Kidney (tissue), 22 donors: ENCODE measurements at places on chromosomes 1 and 21. TPM values are rescaled to one million over a fixed set of nuclear protein-coding genes. Genes with fewer than 3 reads are reported as not detected.

DNA sequence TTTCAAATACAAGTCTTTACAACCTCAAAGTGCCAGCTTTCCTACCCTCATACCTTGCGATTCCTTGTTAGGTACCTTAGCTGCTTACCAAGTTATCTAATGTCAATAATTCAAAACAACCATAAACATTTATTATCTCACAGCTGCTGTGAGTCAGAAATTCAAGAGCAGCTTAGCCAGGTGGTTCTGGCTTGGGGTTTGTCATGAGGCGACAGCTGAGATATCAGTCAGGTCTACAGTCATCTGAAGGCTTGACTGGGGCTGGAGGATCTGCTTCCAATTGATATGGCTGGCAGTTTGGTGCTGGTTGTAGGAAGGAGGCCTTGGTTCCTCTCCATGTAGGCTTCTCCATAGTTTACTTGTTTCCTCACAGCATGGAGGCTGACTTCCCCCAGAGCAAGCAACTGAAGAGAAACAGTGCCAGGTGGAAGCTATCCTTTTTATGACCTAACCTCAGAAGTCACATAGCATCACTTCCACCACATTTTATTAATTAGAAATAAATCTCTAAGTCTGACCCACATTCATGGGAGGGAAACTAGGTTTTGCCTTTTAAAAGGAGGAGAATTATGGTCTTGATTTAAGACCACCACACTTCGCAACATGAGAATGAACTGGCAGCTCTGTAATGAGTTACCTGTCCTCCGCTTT lies 103.3 kb upstream of the FGGY start:
- H3K36me3 ChIP-seq, result no peaks in the 10 kb centered on the region
- no peak overlapping the region for H3K27ac ChIP-seq
- peak; percentile 80 for DNase-seq
- no peak overlapping the region for H3K4me3 ChIP-seq
- H3K27me3 ChIP-seq, result no peaks in the 10 kb centered on the region
- H3K4me1 ChIP-seq, result no peaks in the 10 kb centered on the region

Gene CFAP45
- 14.2 TPM for polyA plus RNA-seq

GRCh38 chr1:26336477-26337205 lies 17.3 kb downstream of the CRYBG2 start:
- H3K27ac ChIP-seq, result no peak overlapping the region
- H3K4me3 ChIP-seq, result peak overlapping the region; percentile 68
- H3K36me3 ChIP-seq, result no peaks in the 10 kb centered on the region
- H3K4me1 ChIP-seq, result no peaks in the 10 kb centered on the region
- H3K27me3 ChIP-seq, result peaks cover 4% of the 10 kb centered on the region
- peak; percentile 95 for DNase-seq

- no peak overlapping the region for H3K4me3 ChIP-seq
- H3K4me1 ChIP-seq, result no peaks in the 10 kb centered on the region
- no peaks in the 10 kb centered on the region for H3K36me3 ChIP-seq
- H3K27me3 ChIP-seq, result no peaks in the 10 kb centered on the region
- no peak for DNase-seq
- no peak overlapping the region for H3K27ac ChIP-seq
These were observed 154.3 kb upstream of the RNPC3 start for GRCh38 chr1:103371234-103371633.

- H3K27ac ChIP-seq, result no peak overlapping the region
- peaks cover 3% of the 10 kb centered on the region for H3K4me1 ChIP-seq
- no peaks in the 10 kb centered on the region for H3K36me3 ChIP-seq
- H3K27me3 ChIP-seq, result no peaks in the 10 kb centered on the region
- no peak for DNase-seq
- H3K4me3 ChIP-seq, result no peak overlapping the region
These were observed 10.9 kb downstream of the IER5 start for GRCh38 chr1:181099152-181100014.

GRCh38 chr1:197463142-197463541 lies 195.1 kb downstream of the CRB1 start:
- H3K27ac ChIP-seq, result no peak overlapping the region
- no peaks in the 10 kb centered on the region for H3K4me1 ChIP-seq
- no peak overlapping the region for H3K4me3 ChIP-seq
- no peaks in the 10 kb centered on the region for H3K36me3 ChIP-seq
- H3K27me3 ChIP-seq, result no peaks in the 10 kb centered on the region
- no peak for DNase-seq

GRCh38 chr1:186880982-186881381 lies 52.2 kb downstream of the PLA2G4A start:
- H3K4me1 ChIP-seq, result no peaks in the 10 kb centered on the region
- no peak overlapping the region for H3K4me3 ChIP-seq
- no peaks in the 10 kb centered on the region for H3K27me3 ChIP-seq
- H3K27ac ChIP-seq, result no peak overlapping the region
- H3K36me3 ChIP-seq, result no peaks in the 10 kb centered on the region

DNA sequence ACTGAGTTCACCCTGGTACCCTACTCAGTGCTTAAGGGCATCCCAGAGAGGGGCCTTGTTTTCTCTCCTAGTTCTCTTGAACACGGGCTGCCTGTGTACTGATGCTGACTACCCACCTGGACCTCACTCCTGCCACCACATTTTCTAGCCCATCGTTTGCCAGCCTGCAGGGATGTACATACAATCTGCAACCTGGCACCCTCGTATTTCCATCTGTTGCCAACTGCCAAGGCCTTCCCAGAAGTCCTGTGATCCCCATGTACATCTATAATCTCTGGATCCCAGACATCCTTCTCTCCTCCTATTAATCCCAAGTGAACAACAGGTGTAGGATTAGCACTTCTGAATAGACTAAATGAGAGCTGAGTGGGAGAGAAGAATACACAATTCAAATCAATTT lies 212.0 kb downstream of the SLC45A1 start:
- no peaks in the 10 kb centered on the region for H3K27me3 ChIP-seq
- no peaks in the 10 kb centered on the region for H3K36me3 ChIP-seq
- H3K4me3 ChIP-seq, result no peak overlapping the region
- no peaks in the 10 kb centered on the region for H3K4me1 ChIP-seq
- H3K27ac ChIP-seq, result no peak overlapping the region

Gene NRAS
- 13.3 TPM for polyA plus RNA-seq

Gene PPIAL4G
- polyA plus RNA-seq, result not detected

- no peaks in the 10 kb centered on the region for H3K4me1 ChIP-seq
- H3K36me3 ChIP-seq, result peaks cover 3% of the 10 kb centered on the region
- no peak overlapping the region for H3K27ac ChIP-seq
- H3K27me3 ChIP-seq, result no peaks in the 10 kb centered on the region
- DNase-seq, result no peak
These were observed 5.6 kb upstream of the ZNF496 start for GRCh38 chr1:247337250-247337746.

Gene VWA5B1
- 0.69 TPM for polyA plus RNA-seq

- no peaks in the 10 kb centered on the region for H3K27me3 ChIP-seq
- H3K4me3 ChIP-seq, result no peak overlapping the region
- H3K36me3 ChIP-seq, result no peaks in the 10 kb centered on the region
- DNase-seq, result no peak
- no peaks in the 10 kb centered on the region for H3K4me1 ChIP-seq
These were observed 72.4 kb downstream of the GLIS1 start for GRCh38 chr1:53666566-53666965.

DNA sequence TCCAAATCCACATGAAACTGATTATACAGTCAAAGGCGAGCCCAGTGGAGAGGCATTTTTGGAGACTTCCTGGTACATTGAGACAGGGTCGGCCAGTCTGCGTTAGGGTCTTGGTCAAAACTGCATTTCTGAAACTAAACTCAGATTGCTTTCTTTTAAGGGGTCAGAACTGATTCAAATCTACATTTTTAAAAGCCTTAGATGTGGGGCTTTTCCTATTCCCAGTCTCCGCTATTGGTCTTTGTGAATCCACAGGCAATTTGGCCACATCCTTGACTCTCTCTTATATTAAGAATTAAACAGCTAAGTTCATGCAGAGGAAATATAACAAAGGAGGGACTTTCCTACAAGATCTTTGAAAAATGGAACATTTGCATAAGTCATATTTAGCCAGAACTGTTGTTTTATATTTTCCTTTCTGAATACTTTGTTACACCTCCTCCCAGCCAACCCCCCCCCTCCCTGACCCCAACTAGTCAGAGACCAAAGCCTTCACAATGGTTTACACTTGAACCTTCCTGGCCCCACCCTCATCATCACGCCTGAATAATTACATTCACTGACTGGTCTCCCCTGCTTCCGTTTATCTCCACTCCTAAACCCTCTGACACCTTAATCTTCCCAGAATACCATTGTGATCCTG lies 30.9 kb downstream of the SELL start:
- no peaks in the 10 kb centered on the region for H3K36me3 ChIP-seq
- no peak overlapping the region for H3K27ac ChIP-seq
- H3K4me3 ChIP-seq, result no peak overlapping the region
- DNase-seq, result no peak

GRCh38 chr1:199007423-199007822 lies 368.6 kb downstream of the PTPRC start:
- DNase-seq, result no peak
- H3K4me3 ChIP-seq, result no peak overlapping the region
- H3K27ac ChIP-seq, result no peak overlapping the region
- no peaks in the 10 kb centered on the region for H3K4me1 ChIP-seq
- H3K36me3 ChIP-seq, result no peaks in the 10 kb centered on the region

- H3K4me3 ChIP-seq, result no peak overlapping the region
- peaks cover 14% of the 10 kb centered on the region for H3K36me3 ChIP-seq
- peak; percentile 64 for DNase-seq
- H3K27ac ChIP-seq, result no peak overlapping the region
These were observed 89.2 kb downstream of the TRIM11 start for GRCh38 chr1:228317411-228317828.

DNA sequence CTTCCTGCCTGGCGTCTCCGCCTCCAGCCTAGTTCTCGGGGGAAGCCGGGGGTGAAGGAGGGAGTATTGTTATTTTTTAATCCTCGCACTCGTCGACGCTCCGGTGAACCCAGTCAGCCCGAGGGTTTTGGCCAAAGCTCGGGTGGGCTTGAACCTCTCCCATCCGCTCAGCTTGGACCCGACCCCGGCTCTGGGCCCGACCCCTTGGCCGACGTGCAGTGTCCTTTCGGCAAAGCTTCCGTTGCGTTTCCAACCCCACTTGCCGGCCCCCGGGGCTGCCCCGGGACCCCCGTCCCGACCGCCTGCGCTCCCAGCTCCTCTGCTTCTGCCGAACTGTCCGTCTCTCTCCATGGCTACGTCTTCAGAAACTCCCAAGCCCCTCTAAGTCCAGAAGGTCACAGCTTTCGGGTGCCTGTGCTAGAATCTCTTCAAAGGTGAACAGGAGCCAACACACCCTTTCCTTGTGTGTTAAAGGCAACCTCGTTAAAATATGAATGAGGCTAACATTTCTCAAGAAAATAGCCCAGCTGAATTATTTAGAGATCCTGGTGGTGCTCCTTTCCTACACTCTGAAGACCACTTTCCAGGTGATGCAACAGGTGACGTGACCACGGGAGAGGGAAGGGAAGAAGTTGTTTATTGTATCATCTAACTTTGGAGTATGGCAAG lies 647 bp downstream of the DESI2 start:
- H3K4me3 ChIP-seq, result peak overlapping the region; percentile 88
- H3K4me1 ChIP-seq, result no peaks in the 10 kb centered on the region
- DNase-seq, result peak; percentile 50
- no peaks in the 10 kb centered on the region for H3K27me3 ChIP-seq

DNA sequence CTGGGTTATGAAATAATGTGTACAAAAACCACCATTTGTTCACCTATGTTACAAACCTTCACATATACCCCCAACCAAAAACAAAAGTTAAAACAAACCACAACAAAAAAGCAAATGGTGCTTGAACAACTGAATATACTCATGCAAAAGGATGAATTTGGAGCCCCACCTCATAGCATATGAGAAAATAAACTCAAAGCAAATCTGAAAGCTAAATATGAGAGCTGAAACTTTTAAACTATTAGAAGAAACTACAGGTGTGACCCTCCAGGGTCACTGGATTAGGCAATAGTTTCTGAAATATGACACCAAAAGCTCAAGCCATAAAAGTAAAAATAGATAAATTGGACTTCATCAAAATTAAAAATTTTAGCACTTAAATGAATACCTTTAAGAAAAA lies 215.5 kb upstream of the CHRM3 start:
- DNase-seq, result no peak
- H3K36me3 ChIP-seq, result no peaks in the 10 kb centered on the region
- no peaks in the 10 kb centered on the region for H3K27me3 ChIP-seq
- no peaks in the 10 kb centered on the region for H3K4me1 ChIP-seq
- no peak overlapping the region for H3K27ac ChIP-seq

DNA sequence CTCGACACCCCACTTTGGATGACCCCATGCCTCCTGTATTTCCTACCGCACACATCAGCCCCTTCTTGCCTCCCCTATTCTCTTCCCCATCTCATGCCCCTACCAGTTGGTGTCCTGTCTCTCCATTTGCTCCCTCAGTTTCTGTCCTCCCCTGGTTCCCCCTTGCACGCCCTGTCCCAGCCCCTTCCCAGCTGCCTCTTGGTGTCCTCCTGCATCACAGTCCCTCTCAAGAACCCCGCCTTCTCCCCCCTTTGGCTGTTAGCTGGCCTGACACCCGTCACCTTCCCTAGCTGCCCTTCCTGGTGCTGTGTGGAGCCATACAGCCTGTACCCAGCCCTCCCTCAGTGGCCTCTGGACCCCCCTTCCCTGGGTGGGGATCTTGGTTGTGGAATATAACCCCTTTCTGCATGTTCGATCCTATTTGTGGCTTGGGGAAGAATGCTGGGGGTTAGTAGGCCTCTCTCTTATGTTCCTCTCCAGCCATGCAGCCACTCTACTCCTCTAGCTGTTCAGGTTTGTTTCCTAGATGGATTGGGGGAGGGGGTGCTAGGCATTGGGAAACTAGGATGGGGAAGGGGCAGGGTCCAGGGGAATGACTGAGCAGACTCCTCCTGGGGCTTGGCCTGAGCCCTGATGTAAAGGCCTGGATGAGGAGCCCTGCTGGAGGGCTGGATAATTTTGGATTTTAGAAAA lies 41.4 kb upstream of the NFASC start:
- H3K4me3 ChIP-seq, result peak overlapping the region; percentile 39
- DNase-seq, result no peak
- peaks cover 3% of the 10 kb centered on the region for H3K27me3 ChIP-seq

Gene MNDA
- polyA plus RNA-seq, result 2.6 TPM

GRCh38 chr1:5903031-5903430 lies 89.2 kb downstream of the NPHP4 start:
- DNase-seq, result no peak
- no peak overlapping the region for H3K4me3 ChIP-seq
- no peak overlapping the region for H3K27ac ChIP-seq
- no peaks in the 10 kb centered on the region for H3K4me1 ChIP-seq

- H3K27ac ChIP-seq, result no peak overlapping the region
- no peaks in the 10 kb centered on the region for H3K27me3 ChIP-seq
- no peak overlapping the region for H3K4me3 ChIP-seq
- no peaks in the 10 kb centered on the region for H3K36me3 ChIP-seq
- H3K4me1 ChIP-seq, result no peaks in the 10 kb centered on the region
These were observed 78.7 kb downstream of the SETD4 start for GRCh38 chr21:35981514-35982070.

- DNase-seq, result no peak
- H3K4me3 ChIP-seq, result no peak overlapping the region
- no peaks in the 10 kb centered on the region for H3K36me3 ChIP-seq
- H3K27me3 ChIP-seq, result no peaks in the 10 kb centered on the region
- H3K4me1 ChIP-seq, result no peaks in the 10 kb centered on the region
These were observed 242.1 kb downstream of the GRIK1 start for GRCh38 chr21:29697555-29698193.

Gene NBPF6
- not detected for polyA plus RNA-seq

- H3K27ac ChIP-seq, result no peak overlapping the region
- no peaks in the 10 kb centered on the region for H3K36me3 ChIP-seq
These were observed 217.3 kb upstream of the FGGY start for GRCh38 chr1:59079434-59080140.

Gene HEYL
- 7.2 TPM for polyA plus RNA-seq
